Aorta (tissue), 5 donors: ENCODE measurements at places on chromosomes 1 and 21. TPM values are rescaled to one million over a fixed set of nuclear protein-coding genes. Genes with fewer than 3 reads are reported as not detected.

Gene DMRTA2
- 0.26 TPM for polyA plus RNA-seq

Gene DNAI4
- 0.63 TPM for polyA plus RNA-seq

Gene CLCA1
- 29.7 TPM for polyA plus RNA-seq

Gene ADGRL4
- polyA plus RNA-seq = 1.4 TPM

Gene RAB7B
- 2.5 TPM for polyA plus RNA-seq
